Fibroblast of lung (primary cell): ENCODE measurements at places on chromosomes 3 and 15. TPM values are rescaled to one million over a fixed set of nuclear protein-coding genes. Genes with fewer than 3 reads are reported as not detected.

Gene SLC9C1
- under 0.01 TPM in 1 of 2 replicates, not detected in the other for total RNA-seq

Gene GALNT15
- 37.7 and 47.3 TPM in 2 replicates for total RNA-seq

Gene REC114
- not detected in 2 replicates for total RNA-seq

Gene B3GALNT1
- 13.1 and 15.9 TPM in 2 replicates for total RNA-seq

Gene CCRL2
- total RNA-seq: 0.26 and 0.33 TPM in 2 replicates

Gene C3orf52
- 1.8 TPM in 2 replicates for total RNA-seq

Gene CEP19
- total RNA-seq: 3.6 and 4.4 TPM in 2 replicates

DNA sequence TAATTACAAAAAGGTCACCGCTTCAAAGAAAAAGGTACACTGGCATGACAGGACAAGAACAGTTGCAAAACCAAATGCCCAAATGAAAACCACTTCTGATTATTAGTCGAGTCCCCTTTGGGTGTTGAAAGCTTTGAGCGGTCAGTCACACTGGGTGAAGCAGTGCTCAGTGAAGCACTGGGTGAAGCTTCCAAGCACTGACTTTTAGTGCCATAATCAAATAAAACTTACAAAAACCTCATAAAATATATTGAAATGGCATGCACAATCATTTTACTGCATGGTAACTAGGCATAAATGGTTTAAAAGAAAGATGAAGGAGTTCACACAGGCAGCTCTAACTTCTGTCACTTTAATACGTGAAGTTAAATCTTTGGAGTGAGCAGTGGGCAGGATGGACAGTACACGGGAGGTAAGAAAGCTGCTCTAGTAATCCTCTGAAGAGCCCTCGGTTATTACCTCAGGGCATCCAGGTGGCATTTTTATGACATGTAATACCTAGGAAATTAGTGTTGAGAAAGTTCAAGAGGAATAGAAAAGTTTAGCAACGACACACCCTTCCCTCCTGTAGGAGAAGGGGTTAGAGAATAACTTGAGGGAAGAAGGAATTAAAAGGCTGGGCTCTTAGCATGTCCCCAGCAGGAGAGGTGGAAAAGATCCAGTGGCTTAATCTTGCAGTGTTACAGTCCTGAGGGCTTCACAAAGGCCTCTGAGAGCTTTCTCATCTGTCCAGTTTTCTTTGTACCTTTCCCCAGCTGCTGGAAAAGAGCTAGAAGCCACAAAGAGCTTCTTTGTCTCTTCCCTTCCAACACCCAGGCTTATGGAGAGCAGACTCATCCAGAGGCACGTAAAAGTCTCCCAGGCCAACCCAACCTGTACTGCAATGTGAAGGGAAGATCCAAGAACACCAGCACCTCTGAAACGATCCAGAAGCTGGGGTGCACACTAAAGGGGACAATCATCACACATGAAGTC lies 64.9 kb upstream of the MYO5C start:
- DNase-seq: no peak

DNA sequence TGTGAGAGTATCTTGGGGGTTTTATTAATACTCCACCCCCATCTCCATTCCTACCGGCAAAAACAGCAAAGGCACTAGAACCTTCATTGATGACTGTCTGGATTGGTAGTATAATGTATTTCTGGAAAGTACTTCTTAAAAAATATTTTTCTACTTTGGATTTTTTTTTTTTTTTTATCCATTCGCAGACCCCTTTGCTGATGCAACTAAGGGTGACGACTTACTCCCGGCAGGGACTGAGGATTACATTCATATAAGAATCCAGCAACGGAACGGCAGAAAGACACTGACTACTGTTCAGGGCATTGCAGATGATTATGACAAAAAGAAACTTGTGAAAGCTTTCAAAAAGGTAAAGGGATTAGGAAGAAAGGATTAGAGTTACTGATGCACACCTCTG lies 1.2 kb downstream of the EIF1B start:
- peak; percentile 52 for DNase-seq

DNA sequence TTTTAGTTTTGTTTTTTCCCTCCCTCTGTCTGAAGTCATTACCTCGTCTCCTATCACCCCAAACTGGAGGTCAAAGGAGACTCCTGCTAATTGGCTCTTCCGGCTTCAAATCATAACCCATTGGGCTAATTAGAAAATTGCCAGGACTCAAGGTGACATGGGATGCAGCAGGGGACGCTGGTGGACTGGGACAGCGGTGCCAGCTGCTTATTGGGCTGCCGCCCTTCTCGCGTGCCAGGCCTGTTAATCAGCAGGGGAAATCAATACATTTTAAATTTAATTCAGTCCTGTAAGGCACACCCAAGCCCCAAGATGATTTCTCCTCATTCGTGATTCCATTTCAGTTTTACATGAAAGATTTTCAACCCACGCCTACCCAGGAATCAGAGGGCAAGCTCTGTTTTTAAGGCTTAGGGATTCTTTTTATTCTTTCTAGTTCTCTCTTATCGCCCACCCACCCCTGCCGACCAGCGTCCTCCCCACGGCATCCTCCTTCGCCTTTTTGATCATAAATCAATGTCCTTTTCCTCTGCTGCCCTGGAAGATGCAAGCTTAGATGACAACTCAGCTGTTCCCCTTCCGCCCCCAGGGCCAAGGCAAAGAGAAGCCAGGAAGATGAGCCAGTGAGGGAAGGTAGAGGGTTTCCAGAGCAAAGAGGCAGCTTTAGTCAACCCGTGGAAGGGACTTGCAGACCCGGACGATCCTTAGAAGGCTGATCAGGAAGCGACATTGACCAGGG lies 329.6 kb downstream of the UACA start:
- no peak for DNase-seq

DNA sequence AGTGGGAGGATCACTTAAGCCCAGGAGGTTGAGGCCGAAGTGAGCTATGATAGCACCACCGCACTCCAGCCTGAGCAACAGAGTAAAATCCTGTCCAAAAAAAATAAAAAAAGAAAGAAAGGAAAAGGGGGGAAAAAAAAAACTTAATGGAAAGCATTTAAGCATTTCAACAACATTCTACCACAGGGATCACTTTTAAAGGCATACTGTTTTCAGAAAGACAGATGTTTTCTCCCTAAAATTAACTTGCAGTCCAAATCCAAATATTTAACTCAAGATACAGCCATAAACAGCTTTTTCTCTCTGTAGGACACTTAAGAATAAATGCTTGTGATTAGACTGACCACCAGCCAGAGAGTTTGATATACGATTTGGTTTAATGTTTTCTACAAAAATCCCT lies 141.0 kb downstream of the MAGI1 start:
- no peak for DNase-seq

- peak; percentile 96 for DNase-seq
Measured at GRCh38 chr3:64056606-64057180, 33.4 kb upstream of the PSMD6 start.

- DNase-seq: no peak
Measured at GRCh38 chr15:25780479-25781255, 82.5 kb downstream of the ATP10A start.

DNA sequence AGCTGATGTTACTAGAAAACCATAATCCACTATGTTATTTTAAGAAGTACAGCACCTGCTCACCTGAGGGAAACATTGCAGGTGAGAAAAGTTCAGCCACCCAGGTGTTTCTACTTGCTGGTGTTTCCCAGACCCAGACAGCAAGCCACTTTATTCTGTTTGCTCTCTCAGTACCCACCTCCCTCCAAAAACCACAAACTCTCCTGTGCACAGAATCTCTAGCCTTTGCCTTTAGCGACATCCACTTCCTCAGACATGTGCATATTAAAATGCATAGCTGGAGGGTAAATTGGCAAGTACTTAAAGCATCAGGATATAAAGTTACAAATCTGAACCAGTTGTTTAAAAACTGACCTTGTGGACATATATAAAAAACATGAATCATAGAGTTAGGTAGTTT lies 36.7 kb downstream of the VGLL3 start:
- no peak for DNase-seq

GRCh38 chr15:33001926-33002325 lies 192.6 kb downstream of the FMN1 start:
- DNase-seq: peak; percentile 32
